OCI-LY7 (cell line): ENCODE measurements at places on chromosomes 3 and 15.

DNA sequence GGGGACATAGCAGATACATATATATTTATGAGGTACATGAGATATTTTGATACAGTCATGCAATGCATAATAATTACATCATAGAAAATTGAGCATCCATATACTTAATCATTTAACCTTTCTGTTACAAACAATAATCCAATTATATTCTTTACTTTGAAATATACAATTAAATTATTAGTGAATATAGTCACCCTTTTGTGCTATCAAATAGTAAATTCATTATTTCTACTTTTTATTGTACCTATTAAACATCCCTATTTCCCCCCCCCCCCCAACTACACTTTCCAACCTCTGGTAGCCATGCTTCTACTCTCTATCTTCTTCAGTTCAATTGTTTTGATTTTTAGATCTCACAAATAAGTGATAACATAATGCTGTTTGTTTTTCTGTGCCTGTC is 719.1 kb downstream of the ZBBX start:
- no peak for DNase-seq

- no peak for DNase-seq
Observed at GRCh38 chr3:195128255-195129071, 142.5 kb downstream of the XXYLT1 start.

- DNase-seq = peak; percentile 68
Observed at GRCh38 chr3:71565316-71565715, 18.2 kb downstream of the FOXP1 start.

DNA sequence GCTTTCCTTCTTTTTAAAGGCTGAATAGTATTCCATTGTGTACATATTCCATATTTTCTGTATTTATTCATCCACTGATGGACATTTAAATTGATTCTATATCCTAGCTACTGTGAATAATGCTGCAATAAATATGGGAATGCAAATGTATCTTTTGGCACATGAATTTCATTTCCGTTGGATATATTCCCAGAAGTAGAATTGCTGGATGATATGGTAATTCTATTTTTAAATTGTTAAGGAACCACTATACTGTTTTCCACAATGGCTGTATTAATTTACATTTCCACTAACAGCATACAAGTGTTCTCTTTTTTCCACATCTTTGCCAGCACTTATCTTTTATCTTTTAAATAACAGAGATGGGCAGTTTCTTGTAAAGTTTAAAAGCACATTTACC is 302.7 kb downstream of the CTNNB1 start:
- no peak for DNase-seq

GRCh38 chr15:81779181-81779580 is 266.6 kb downstream of the MEX3B start:
- DNase-seq = no peak

GRCh38 chr15:37221671-37222145 is 121.4 kb upstream of the MEIS2 start:
- DNase-seq = no peak

DNA sequence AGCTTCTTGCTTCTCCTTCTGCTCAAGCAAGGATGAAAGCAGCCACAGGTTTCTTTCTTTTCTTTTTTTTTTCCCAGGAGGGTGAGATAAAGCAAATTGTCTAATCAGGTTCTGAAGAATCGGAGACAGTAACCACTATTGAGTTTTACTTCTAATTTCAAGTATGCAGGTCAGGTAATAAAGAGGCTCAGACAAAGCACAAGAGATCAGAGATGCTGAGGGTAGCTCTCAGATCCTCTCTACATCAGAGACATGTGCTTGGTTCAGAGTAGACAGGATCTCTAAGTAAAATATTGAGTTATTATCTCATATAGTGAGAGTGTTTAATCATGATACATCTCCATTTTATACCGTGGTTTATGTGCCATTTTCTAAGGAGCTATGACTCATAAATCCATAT is 168.5 kb downstream of the NFKBIZ start:
- no peak for DNase-seq

DNA sequence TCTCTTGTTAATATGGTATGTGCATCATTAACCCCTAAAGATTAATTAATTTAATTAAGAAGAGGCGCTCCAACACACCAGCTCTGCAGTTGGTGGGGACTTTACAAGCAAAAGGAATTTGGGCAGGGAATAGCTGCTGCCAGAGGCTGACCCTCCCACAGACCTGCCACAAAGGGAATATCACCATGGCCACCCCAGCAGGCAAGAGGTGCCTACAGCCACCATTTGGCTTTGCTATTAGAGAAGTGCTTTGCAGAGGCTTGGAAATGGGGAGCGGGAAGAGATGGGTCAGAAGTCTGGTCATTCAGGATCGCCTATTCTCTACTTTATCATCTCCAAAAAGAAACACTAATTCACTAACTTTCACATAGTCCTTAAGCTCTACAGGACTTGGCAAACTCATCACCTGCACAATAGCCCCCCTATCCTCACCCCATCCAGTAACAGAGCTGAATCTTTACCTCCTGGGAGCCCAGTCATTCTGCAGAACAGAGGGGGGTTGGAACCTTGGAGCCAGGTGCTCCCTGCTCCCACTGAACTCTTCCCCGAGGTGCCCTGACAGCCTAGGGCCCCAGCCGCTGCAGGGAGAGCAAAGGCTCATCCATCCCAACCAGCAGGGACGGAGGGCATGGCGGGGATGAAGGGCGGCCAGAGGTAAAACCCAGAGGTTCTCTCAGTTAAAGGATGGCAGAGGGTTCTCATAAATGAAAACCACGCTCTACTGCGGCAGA is 29.7 kb downstream of the LRIG1 start:
- no peak for DNase-seq

GRCh38 chr15:50137330-50137761 is 18.3 kb upstream of the ATP8B4 start:
- no peak for DNase-seq

DNA sequence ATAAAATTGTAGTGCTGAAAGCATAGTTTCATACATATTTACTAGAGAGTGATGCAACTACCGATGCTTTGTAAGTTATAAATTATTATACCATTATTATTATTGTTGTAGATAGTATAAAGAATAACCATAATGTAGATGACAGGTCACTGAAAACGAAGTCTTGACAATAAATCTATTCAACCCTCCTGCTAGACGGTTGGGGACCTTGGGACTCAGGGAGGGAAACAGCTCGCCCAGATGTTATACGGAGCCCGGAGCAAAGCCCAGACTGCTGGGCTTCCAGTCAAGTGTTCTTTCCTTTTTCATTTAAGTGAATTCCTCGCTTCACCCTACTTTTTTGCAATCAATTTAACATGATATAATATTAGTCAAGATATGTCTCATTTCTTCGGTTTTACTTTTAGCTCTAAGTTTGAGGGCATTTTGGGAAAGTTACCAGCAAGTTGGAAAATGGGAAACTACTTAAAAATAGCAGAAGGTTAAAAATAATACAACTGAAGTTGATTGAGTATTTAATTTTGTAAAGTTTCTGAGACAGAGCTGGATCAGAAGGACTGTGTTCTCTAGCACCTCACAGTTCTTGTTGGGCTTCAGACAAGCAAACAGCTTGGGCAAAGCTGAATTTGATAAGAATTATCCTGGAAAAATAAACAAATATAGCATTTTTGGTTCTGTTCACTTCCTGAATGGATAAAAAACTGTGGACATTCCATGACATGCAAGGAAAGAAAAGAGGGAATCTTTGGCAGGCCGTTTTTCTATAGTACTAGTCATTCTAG is 173.4 kb upstream of the TP63 start:
- DNase-seq = no peak
